Retinal pigment epithelial cell (primary cell): ENCODE measurements at places on chromosomes 7 and 10.
A peak's percentile ranks its signal among the peaks of the same experiment; 100 is the strongest.

- DNase-seq = no peak
Observed at GRCh38 chr10:122639801-122640200, 59.8 kb downstream of the C10orf120 start.

DNA sequence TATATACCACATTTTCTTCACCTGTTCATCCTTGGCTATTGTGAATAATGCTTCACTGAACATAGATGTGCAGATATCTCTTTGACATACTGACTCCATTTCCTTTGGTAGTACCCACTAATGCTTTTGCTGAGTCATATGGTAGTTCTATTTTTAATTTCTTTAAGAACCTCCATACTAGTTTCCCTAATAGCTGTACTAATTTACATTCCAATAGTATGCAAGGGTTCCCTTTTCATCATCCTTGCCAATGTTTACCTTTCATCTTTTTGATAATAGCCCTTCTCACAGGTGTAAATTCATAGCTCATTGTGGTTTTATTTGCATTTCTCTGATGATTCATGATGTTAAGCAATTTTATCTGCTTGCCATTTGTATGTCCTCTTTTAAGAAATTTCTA is 159.9 kb downstream of the CALCR start:
- DNase-seq = no peak

GRCh38 chr7:97012365-97013133 is 7.2 kb downstream of the DLX6 start:
- no peak for DNase-seq

- DNase-seq = no peak
Observed at GRCh38 chr7:80429181-80429580, 82.7 kb downstream of the GNAT3 start.

- no peak for DNase-seq
Observed at GRCh38 chr7:142445019-142445686, 187.3 kb upstream of the PRSS58 start.

DNA sequence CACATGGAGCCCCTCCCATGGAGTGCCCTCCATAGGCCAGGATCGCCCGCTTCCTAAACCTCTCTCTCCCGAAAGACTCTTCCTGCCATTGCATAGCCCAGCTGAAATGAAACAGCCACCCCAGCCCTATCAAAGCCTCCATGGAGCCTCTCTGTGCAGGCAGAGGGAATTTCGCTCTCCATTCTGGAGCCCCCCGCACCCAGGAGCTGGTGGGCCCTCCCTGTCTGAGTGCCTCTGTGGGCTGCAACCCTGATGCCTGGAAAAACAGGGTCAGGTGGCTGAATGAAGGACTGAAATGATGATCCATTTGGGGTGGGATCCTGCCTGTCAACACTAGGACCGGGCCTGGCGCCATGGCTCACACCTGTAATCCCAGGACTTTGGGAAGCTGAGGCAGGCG is 106.4 kb downstream of the FAM53B start:
- no peak for DNase-seq

DNA sequence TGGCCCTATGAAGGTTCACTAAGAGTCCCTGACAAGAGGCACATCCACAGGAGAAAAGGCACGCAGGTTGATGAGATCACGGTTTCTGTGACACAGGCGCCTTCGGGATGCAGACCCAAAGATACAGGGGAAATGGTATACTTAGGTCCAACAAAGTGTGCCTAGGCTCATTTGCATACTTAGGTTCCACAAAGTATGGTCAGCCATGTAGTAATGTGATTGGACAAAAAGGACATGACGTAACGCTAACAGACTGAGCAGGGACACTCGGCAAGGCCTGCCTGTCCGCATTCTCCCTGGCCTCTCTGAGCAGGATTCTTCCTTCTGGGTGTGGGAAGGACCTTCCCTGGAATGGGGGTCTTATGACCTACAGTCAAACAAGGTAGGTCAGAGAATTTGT is 190.6 kb downstream of the CELF2 start:
- no peak for DNase-seq

- DNase-seq = no peak
Observed at GRCh38 chr10:76769161-76769560, 868.4 kb downstream of the KCNMA1 start.

DNA sequence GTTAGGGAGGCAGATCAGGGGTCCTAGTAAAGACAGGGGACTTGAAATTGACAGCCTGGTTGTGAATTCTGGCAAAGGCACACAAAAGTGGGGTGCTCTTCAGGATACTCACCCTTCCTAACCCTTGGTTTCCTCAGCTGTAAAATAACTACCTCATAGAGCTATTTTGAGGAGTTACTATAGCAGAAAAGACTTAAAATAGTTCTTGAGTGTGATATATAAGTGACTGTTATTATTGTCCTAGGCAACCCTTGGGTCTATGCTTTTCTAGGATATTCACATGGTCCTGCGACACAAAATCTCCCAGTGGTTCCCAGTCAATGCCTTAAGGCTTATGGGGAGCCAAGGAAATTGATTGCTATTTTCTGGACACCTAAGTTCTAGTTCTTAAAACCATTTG is 98.1 kb upstream of the NAMPT start:
- no peak for DNase-seq

- no peak for DNase-seq
Observed at GRCh38 chr10:123045961-123046731, 37.3 kb downstream of the ACADSB start.

DNA sequence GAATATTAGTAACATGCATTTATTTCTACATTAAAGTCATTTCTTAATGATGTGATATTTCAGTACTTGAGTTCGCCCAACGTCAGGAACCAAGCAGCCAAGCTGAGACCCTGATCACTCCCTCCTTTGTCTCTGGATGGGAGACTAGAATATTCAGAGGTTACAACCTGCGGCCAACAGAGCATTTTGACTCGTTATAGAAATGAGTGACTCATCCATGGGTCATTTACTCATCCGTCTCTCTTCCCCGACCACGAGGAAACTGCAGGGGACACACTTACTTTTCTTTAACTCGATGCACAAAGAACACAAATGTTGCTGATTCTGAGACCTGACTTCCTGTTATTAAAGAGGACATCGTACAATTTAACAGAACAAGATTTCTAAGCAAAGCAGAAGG is 343.3 kb downstream of the FRMD4A start:
- no peak for DNase-seq

- DNase-seq = peak; percentile 40
Observed at GRCh38 chr7:16669581-16669980, 23.6 kb downstream of the BZW2 start.

DNA sequence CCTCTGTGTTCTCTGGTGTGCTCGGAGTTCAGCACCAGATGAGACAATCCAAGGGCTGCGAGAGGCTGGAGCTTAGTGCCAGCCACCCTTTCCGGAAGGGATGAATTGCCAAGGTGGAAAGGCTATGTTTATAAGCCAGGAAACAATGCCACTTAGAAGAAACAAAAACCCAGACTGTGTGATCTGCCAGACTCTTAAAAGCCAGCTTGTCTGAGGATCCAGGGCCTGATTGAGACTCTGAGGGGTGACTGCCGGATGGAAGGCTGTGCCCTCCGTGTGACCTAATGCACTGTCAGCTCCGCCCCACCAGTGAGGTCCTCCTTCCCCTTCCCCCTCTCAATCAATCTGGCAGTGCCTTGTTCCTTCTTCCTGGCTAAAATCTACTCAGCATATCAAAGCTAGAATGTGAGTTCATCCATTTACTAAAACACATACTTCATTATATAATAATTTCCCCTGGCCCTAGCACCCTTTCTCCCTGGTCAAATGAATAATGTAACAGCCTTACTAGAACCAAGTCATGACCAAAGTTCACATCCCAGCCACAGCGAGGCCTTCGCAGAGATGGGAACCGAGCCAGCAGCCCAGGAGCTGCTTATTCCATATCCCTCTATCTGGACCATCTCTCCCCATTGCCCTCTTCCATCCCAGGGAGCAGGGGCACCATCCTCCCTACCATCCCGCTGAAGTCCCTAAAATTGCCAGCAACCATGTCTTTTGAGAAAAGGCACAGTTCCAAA is 25.5 kb downstream of the FAM107B start:
- no peak for DNase-seq

GRCh38 chr10:34809796-34810195 is 5.3 kb downstream of the PARD3 start:
- DNase-seq = no peak

GRCh38 chr7:4014346-4015050 is 667.6 kb upstream of the FOXK1 start:
- DNase-seq = no peak

DNA sequence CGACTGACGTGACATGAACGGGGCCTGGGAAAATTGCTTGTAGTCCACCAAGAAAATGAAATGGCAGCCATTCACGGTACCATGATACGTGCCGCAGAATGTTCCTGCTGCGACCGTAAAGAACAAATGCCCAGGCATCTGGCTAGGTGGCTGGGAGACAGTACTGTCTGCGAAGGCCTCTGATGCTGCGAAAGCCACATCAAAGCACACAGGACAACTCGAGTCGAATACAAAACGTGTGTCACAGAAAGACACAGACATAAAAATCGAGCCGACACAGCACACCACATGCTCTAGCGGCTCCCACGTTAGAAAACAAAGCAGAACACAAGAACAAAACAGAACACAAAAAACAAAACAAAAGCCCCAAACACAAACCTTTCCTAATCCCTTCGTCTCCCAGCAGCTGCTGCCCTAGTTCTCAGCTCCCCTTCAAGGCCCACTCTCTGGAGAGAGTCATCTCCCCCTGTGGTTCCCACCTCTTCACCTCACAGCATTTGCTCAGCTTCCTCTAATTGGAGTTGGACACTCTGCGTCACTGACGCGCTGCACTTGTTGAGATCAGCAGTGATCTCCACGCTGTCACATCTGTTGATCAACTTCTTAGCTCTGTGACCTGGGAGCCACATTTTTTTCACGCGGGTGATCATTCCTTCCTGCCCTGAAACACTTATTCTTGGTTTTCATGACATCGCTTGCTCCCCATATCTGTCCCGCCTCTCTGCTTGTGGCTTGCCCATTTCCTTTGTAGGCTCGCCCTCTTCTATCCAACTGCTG is 112.2 kb downstream of the CLEC2L start:
- DNase-seq = no peak

DNA sequence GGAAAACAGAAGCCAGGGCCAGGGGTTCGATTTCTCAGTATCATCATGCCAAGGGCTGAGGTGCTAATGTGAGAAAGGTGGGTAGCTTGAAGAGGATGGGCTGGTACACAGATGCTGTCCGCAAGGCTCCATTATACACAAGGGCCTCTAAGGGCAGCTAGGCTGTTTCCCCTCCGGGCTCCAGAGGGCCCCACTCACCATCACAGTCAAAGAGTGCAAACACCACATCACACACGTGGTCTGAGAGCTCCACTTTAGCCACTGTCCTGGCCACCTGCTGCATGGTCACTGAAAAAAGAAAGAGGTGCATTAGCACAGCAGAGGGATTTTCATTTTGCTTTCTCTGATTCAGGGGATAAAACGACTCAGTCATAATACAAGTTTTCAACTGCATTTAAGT is 20.9 kb upstream of the DNAJB12 start:
- DNase-seq = no peak

GRCh38 chr10:11562888-11563287 is 48.6 kb downstream of the USP6NL start:
- DNase-seq = no peak

GRCh38 chr10:125049216-125049881 is 107.4 kb downstream of the ZRANB1 start:
- no peak for DNase-seq

DNA sequence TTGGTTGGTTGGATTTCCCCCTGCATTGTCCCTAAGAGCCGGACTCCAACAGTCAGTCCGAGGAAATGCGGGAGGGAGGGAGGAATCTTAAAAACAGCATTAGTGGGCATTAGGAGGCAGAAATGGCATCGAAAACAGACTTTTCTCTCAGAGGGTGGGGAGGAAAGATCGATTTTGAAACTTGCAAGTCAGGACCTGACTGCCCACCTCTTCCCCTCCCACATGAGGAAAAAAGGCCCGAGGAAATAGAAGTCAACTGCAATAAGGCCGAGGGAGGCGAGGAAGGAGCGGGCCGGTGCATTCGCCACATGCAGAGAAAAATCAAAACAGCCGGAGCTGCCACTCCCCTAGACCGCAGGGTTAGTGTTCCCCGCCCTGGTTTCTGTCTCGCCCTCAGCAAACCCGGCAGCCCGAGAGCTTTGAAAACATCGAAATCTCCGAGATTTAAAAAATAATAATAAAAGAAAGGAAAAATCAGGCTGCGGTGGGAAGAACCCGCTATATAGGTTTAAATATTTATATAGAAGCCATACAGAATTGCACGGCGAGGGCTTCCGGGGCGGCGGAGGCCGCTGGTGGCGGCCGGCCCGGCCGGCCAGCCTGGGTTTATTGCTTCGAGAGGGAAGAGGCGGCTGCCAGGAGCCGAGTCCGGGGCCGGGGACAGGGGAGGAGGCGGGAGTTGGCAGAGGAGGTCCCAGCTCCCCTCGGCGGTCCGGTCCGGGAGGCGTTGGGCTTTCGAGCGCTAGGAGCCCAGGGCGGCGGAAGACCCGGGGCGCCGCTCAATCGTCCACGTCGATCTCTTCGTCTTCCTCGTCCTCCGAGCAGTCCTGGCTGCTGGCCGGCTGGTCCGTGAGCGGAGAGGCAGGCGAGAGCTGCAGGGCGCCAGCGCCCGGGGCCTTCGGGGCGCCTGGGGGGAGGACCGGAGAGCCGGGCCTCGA is 2.5 kb downstream of the LBX1 start:
- no peak for DNase-seq

- DNase-seq = no peak
Observed at GRCh38 chr10:11074536-11075267, 57.0 kb downstream of the CELF2 start.

GRCh38 chr7:116290740-116291139 is 80.4 kb downstream of the TES start:
- DNase-seq = no peak

DNA sequence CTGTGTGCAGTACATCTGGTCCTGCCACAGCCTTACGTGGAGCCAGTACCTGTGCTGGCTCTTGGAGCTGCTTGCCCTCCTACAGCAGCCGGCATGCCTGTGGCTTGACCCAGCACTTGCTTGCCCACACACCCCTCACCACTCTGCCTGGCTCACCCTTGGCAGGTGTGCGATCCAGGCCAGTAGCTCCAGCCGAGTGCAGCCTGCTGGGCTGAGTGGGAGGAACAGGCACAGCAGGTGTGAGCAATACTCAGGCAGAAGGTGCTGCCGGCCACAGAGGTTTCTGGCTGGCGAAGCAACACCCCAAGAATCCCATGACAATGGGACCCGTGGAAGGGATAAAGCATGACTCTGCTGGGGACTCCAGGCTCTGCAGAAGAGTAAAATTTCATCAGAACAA is 173.5 kb upstream of the ADCY1 start:
- DNase-seq = no peak

GRCh38 chr10:54758791-54759190 is 42.2 kb downstream of the PCDH15 start:
- no peak for DNase-seq

- DNase-seq = no peak
Observed at GRCh38 chr7:18292584-18292983, 203.0 kb upstream of the HDAC9 start.

GRCh38 chr10:86355571-86356038 is 11.0 kb downstream of the GRID1 start:
- no peak for DNase-seq

- no peak for DNase-seq
Observed at GRCh38 chr7:157660971-157661610, 324.3 kb downstream of the DNAJB6 start.
